ENCODE measurements at places on chromosomes 7 and 10.

GRCh38 chr7:79452032-79452494 lies 1.4 kb downstream of the MAGI2 start:
- DNase-seq, result no peak

DNA sequence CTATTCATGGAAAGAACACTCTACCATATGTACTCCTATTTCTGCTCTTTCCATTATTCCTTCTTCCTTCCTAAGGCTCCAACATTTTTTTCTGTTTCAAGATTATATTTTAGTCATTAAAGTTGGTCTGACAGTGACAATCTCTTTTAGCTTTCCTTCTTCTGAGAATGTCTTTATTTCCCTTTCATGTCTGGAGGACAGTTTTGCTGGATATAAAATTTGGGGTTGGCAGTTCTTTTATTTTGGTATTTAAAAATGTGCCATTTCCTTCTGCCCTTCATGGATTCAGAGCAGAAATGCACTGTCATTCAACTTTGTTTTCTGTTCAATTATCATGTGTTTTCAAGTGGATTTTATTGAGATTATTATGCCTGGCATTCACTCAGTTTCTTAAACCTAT lies 53.1 kb downstream of the VSTM4 start:
- DNase-seq, result no peak

DNA sequence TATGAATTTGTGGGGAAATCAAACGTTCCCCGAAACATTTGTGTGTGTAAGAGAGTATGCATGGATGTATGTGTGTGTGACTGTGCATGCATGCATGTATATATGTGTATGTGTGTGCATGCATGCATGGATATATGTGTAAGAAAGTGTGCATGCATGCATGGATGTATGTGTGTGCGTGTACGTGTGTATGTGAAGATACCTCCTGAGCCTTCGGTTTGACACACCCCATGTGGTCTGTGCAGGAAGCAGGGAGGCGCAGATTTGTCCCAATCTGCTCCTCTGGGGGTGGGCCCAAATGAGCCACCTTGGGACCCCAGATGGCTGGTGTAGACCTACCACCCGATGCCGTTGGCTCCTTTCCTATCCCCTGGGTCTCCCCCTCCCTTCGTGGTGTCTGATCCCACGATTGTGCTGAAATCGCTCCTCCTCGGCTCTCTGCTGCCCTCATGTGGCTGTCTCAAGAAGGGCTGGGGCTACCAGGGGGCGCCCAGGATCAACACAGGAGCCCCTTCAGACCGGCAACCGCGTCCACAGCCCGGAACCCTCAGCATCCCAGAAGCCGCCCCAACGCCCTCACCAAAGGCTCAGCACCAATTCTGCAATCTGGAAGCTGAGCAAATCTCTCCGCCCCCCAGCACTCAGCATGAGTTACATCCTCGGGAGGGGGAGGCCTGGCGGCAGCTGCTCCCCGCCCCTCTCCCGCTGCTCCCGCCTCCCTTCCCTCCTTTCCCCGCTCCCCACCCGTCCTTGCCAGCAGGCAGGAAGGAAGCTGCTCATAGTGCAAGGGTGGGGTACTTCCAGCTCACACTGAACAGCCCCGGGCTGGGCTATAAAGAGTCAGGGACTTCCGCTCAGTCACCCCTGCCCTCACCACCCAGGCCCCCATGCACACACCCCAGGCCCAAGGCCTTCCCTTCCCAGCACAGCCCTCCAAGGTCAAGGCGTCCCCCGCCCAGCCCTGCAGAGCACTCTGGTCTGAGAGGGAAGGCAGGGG lies 2.3 kb upstream of the NOS3 start:
- DNase-seq, result peak; percentile 82

GRCh38 chr10:68139448-68140272 lies 30.4 kb downstream of the MYPN start:
- DNase-seq, result no peak

GRCh38 chr10:113853578-113854012 lies 287 bp downstream of the DCLRE1A start:
- no peak for DNase-seq

GRCh38 chr10:51416494-51416893 lies 282.9 kb downstream of the CSTF2T start:
- no peak for DNase-seq

DNA sequence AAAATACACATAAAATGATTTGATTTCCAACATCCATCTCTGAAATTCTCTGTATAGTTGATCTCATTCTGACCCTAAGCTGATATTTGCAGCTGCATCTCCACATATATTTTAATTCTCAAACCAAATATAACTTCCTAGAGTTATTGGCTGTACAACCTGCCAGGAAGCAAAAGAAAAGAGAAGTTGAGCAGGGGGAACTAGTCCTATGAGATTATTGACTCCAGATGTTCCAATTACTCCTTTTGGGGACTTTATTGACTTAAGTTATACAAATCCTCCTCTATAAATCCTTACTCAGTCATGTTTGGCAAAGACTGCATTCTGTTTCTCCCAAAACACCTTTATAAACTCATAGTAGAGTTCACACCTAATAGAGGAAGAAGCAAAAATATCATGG lies 599.4 kb upstream of the ANKRD30A start:
- DNase-seq, result no peak

DNA sequence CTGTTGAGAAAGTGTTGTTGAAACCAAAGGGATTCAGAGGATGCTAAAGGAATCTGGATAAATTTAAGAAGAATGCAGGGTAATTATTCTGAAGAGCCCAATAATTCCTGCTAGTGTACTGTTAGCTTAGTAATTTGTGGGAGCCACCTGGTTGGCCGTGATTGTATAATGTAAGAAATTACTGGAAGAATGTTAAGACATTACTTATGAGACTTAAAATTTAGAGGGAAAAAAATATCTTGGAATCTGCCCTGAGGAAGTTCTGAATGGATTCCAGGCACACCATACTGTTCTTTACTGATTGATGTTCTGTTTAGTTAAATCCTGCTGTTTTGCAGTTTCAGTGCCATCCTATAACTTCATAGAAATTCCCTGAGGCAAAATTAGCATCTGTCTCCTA lies 155.0 kb upstream of the RHOBTB1 start:
- no peak for DNase-seq

GRCh38 chr10:78333362-78334143 lies 299.9 kb downstream of the RPS24 start:
- DNase-seq, result no peak

DNA sequence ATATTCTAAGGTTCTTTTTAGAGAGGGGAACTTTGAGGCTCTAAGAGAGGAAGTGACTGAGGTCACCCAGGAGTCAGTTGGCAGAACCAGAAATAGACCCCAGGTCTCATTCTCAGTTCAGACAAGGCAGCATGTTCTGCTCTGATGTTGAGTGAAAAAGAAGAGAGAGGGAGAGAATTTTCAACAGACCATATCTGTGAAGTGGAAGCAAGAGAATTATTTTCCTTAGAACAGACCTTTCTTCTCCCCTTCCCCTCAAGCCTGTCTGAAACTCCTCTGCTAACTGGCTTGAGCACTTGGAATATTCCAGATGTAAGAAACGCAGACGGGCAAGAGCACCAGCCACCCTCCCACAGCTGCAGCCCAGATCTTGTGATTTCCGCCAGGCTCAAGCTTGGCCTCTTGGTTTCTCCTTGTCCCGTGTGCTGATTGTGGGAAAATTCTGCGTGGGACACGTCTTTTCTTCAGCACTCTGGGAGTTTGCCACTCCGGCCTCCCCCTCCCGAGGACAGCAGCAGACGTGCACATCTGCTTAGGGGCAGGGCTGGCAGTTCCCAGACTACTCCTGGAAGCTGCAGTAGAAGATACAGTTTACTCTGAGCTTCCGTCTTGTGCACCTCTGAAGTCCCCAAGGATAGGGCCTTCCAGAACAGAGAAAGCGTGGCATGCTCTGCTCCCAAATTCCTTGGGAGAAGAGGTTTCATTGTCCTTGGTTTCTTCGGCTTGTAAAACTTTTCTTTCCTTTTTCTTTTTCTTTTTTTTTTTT lies 22.7 kb upstream of the IKZF1 start:
- peak; percentile 78 for DNase-seq

- no peak for DNase-seq
Measured at GRCh38 chr7:23533238-23533604, 1.4 kb upstream of the TRA2A start.

DNA sequence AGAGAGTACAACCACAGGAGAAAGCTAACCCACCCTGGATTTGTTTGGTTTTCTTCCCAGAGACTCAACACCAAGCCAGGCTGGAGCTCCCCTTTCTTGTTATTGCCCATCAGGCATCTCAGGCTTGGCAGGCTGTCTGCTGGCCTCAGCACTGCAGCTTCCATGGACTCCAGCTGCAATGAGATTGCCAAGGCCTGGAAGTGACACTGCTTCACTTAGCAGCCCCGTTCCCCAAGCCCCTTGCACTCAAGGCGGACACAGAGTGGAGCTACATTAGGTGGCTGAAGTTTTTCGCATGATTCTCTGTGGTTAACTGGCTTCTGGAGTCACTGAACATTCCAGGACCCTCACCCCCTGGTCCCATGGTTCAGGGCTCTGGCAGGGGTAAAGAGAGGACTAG lies 163.1 kb upstream of the GDF10 start:
- no peak for DNase-seq

DNA sequence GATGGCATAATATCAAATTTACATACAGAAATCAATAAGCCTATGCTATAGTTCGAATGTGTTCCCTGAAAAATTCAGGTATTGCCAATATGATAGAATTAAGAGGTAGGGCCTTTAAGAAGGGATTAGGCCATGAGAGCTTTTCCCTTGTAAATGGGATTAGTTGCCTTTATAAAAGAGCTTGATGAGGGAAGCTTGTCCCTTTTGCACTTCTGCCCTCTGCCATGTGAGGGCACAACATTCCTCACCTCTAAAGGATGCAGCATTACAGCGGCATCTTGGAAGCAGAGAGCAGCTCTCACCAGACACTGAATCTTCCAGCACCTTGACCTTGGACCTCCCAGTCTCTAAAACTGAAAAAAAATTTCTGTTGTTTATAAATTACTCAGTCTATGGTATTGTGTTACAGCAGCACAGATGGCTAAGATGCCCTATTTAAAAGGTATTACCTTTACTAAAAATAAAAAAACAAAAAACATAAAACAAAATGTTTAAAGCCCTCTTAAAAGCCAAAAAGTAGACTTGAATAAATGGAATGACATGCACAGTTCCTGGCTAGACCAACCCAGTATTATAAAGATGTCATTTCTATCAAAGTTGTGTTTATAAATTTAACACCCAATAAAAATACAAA lies 909.6 kb downstream of the REEP3 start:
- DNase-seq, result peak; percentile 40

DNA sequence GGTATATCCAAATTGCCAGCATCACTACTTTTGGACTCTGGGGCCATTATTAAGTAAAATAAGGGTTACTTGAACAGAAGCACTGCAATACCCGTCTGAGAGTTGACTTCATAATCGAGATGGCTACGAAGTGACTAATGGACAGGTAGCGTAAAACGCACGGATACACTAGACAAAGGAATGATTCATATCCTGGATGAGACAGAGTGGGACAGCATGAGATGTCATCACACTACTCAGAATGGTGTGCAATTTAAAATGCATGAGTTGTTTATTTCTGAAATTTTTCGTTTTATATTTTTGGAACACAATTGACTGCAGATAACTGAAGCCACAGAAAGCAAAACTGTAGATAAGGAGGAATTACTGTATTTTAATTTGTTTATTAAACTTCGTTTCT lies 421.5 kb upstream of the LRGUK start:
- DNase-seq, result peak; percentile 55

GRCh38 chr7:195830-196128 lies 3.4 kb downstream of the FAM20C start:
- no peak for DNase-seq

DNA sequence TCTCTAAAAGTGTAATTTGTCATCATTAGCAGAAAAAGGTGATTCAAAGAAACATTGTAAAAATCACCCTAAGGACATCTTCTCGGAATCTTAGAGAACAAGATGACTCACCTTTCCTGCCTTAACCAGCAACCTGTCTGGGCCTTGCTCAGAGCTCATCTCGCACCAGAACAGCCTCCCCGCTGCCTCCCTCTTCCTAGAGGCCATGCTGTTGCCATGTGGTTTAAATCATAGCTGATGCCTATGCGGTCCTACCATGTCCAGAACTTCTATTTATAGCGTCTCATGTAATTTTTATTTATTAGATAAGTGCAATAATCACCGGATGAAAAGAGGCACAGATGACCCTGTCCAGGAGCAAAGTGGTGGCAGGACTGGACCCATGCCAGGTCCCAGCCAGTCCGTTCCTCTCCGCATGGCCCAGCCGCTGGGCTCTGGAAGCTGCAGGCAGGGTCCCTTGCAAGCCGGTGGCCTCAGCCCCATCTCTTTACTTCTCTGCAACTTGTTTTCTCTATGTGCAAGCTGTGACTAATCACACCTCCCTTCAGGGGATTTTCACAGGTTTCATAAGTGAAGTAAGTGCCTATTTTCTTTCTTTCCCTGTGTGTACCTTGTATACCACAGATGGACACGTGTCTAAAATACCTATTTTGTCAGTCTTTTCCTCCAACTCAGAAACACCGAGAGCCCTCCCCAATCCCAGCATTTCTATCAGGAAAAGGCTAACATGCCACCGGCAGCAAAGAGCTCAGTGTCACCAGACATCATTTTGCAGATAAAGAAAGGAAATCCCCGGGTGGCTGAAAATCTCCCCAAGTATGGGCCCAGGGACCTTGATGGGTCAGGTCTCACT lies 27.1 kb downstream of the KLF6 start:
- no peak for DNase-seq

- peak; percentile 84 for DNase-seq
Measured at GRCh38 chr10:110533149-110533548, 34.3 kb upstream of the SMC3 start.

- peak; percentile 37 for DNase-seq
Measured at GRCh38 chr10:84333864-84334451, 5.6 kb downstream of the CCSER2 start.

- no peak for DNase-seq
Measured at GRCh38 chr7:127382301-127383085, 10.0 kb downstream of the ZNF800 start.

DNA sequence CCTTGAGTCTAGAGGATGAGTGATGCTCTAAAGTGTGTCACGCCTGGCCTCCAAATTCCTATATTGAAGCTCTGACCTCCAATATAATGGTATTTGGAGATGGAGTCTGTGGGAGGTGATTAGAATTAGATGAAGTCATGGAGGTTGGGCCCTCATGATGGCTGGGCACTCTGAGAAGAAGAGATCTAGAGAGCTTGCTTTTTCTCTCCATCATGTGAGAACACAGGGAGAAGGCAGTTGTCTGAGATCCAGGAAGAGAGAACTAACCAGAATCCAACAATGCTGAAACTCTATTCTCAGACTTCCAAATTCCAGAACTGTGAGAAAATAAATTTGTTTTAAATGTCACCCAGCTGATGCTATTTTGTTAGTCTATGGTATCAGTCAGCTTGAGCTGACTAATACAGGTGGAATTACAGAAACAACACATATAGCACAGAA lies 15.1 kb downstream of the RNF216 start:
- DNase-seq, result no peak

- DNase-seq, result no peak
Measured at GRCh38 chr10:123323884-123324283, 169.7 kb downstream of the BUB3 start.

GRCh38 chr7:94580601-94581000 lies 71.0 kb downstream of the CASD1 start:
- DNase-seq, result no peak

GRCh38 chr7:38736138-38736537 lies 105.0 kb upstream of the AMPH start:
- no peak for DNase-seq
